ENCODE measurements at places on chromosomes 12 and 14. TPM values are rescaled to one million over a fixed set of nuclear protein-coding genes. Genes with fewer than 3 reads are reported as not detected.

MDM2 gene
- total RNA-seq = 37.3 TPM

SMCO2 gene
- total RNA-seq = not detected

LRRIQ1 gene
- total RNA-seq = 0.08 TPM

CATSPERB gene
- total RNA-seq = 2.4 TPM

IFT81 gene
- 8.1 TPM for total RNA-seq

DNA sequence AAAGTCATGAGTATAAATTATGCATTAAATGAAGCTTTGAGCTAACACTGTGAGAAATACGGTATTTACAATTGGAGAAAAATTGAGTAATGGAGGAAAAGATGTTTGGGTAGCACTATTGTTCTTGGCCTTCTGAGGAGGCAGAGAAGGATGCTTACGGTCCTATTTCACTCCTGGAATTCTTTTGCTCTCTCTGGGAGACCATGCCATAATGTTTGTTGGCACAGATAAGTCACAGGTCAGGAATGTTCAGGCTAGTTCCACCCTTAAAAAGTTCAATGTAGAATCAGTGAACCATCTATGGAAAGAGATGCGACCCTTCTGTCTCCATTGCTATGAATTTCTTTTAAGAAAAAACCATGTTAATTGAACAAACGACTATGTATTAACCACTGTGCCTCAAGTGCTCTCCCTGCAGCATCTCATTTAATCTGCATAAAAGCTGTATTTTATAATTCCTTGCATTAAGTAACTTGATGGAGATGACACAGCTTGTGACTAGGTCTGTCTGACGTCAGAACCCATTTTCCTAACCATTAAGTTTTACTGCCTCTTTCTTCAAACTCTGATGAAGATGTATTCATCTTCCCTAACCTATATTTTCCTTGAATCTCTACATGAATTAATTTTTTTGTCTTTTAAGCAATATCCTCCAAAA is 9.5 kb downstream of the BATF start:
- no peak for DNase-seq

DNA sequence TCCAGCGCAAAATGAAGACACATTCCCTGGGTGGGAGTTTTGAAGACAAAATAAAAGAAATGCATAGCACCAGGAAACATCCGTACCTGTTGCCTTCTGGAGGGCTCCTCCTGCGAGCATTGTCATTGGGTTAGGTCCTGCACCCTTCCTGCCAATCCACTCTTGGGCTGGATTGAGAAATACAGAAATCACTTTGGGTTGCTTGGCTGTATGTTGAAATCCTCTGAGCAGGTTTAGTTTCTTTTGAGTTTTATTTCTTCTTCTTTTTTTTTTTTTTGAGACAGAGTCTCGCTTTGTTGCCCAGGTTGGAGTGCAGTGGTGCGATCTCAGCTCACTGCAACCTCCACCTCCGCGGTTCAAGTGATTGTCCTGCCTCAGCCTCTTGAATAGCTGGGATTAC is 67.6 kb downstream of the ARF6 start:
- DNase-seq = no peak

DNA sequence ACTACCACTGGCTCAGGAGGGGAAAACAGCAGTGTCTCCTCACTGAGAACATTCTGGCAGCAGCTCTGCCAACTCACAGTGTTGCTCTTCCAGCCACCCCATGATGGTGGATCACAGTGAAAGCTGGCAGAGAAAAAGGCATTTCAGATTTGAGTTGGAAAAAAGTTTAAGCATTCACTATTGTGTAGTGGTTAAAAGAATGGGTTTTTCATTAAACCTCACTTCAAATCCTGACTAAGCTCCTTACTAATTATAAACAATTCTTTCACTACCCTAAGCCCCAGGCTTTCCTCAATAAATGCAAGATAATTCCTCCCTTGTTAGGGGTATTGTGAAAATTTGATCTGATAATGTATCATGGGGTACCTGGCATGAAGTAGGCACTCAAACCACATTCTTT is 518.1 kb downstream of the SNAPC1 start:
- no peak for DNase-seq

DNA sequence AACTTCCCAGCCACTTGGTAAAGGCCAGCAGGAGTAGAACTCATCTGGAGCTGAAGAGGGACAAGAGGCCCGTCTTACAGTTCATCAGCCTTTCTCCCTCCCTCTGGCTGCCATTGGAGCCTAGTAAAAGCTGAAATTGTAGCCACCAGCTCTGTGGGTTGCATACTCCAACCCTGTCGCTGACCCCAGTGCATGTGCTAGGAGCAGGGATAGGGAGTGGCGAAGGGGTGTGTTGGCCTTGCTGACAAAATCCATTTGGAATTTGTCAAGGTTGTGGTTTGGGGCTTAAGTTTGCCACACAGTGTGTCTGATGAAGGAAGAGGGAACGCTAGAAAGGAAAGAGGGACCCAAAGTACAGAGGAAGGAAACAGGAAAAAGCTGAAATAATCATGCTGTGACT is 4.0 kb upstream of the ARF3 start:
- no peak for DNase-seq

- no peak for DNase-seq
Measured at GRCh38 chr12:130338794-130339601, 1.3 kb downstream of the PIWIL1 start.

DNA sequence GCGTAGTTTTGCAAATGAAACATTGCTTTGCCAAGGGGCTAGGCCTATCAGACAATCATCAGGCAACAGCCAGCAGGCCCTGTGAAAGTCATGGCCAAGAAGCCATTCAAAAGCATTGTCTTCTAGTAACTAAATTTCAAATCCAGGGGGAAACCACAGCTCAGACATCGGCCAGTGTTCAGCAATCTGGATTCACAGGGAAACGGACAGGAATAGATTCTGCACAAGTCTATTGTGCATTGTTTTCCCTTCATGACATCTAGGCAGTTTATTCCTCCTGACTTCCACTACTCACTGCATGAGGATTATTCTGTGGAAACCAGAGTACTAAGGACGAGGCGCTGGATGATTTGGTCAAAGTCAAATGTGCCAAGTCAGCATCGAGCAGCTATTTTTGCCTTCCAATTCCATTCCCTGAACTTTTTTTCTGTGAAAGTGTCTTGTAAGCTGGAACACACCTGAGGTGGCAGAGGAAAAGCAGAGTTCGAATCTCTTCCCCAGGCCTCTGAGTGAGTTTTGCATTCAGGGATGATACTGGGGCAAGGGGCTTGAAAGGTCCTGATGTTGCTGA is 75.4 kb downstream of the VCPKMT start:
- DNase-seq = no peak

All from Right ventricle myocardium inferior (tissue), 1 donor.